ENCODE measurements at places on chromosomes 7 and 10.

DNA sequence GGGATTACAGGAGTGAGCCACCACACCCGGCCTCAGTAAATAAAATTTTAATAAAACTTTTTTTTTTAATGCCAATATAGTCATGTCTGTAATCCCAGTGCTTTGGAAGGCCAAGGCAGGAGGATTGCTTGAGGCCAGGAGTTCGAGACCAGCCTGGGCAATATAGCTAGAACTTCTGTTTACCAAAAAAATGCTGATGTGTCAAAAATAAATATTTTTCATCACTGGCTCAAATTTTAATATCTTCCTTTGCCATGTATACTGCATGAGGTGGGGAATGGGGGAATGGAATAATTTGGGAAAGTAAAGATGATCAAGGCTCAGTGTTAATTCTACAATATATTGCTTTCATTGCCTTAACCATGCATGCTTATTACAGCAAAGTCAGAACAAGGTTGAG lies 10.7 kb upstream of the RHBDD2 start:
- no peaks in the 10 kb centered on the region for H3K36me3 ChIP-seq
- no peak overlapping the region for H3K27ac ChIP-seq
- DNase-seq, result no peak
- H3K27me3 ChIP-seq, result no peaks in the 10 kb centered on the region

GRCh38 chr10:3006607-3007006 lies 60.7 kb upstream of the PFKP start:
- no peaks in the 10 kb centered on the region for H3K36me3 ChIP-seq
- DNase-seq, result no peak
- no peak overlapping the region for H3K4me3 ChIP-seq
- H3K4me1 ChIP-seq, result no peaks in the 10 kb centered on the region
- H3K27me3 ChIP-seq, result no peaks in the 10 kb centered on the region
- no peak overlapping the region for H3K27ac ChIP-seq

- DNase-seq, result no peak
- H3K27me3 ChIP-seq, result no peaks in the 10 kb centered on the region
- no peak overlapping the region for H3K4me3 ChIP-seq
- H3K27ac ChIP-seq, result no peak overlapping the region
Measured at GRCh38 chr7:147298611-147299043, 1182.0 kb downstream of the CNTNAP2 start.

DNA sequence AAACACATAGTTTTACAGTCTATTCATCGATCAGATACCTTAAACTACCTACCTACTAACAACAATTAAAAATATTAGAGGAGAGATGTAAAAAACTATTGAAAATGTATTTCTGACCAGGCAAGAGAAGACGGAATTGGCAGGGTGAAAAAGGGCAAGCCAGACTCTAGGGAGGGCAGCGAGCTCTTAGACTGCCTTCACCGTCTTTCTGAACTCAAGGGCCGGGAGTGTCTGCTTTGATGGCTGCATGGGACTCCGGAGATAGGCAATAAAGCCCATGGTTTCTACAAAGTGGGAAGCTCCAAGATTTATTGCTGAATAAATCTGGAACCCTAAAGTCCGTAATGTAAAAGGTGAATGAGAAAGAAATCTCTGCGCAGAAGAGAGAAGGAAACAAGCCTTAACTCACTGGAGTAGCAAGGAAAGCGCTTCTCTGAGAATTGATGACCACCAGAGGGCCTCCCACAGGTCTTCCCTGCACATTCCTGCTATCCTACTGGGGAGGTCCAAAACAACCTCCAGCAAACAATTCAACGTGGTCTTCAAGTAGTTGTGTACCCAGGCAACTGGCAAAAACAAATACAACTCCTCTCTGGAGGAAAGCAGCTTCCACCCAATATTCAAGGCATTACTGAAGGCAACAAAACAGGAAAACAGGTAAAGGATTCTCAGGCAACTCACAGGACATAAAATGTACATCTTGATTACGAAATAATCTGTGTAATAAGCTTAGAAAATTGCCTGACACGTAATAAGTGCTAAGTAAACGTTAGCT lies 181.3 kb downstream of the SDK1 start:
- no peaks in the 10 kb centered on the region for H3K36me3 ChIP-seq
- H3K27ac ChIP-seq, result no peak overlapping the region
- no peaks in the 10 kb centered on the region for H3K27me3 ChIP-seq
- no peaks in the 10 kb centered on the region for H3K4me1 ChIP-seq

DNA sequence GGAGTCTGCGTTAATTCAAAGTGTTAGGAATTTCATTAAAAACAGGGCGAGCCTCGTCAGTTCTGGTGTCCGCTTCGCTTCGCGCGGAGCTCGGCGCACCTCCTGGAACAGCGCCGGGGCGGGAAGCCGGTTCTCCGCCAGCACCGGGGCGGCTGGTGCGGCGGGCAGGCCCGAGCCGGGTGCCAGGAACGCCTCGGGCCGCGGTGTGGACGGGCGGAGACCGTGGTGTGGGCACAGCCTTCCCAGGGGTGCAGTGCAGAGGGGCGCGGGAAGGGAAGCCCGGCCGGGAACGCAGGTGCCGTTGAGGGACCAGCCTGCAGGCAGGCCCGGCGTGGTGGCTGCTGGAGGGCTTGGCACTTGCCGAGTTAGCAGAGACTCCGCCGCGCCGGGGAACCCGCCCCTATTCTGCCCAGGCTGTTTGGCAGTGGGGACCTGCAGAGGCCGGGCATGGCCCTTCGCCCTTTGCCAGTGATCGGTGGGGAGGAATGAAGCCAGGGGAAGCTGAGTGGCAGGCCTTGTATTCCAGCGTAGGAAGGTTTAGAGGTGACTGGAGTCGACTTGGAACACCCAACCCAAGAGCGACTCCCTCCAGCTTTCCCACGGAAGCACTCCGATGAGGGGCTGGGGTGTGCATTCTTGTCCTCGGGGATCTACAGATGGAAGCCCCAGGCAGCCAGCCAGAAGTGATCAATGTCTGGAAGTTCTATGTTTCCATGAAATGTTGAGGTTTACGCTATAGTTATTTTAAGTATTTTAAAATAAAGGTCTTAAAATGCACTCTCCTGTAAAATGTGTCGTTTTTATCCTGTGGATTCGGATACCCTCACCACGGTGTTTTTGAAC lies 945 bp upstream of the RHEB start:
- peak overlapping the region; percentile 80 for H3K27ac ChIP-seq

DNA sequence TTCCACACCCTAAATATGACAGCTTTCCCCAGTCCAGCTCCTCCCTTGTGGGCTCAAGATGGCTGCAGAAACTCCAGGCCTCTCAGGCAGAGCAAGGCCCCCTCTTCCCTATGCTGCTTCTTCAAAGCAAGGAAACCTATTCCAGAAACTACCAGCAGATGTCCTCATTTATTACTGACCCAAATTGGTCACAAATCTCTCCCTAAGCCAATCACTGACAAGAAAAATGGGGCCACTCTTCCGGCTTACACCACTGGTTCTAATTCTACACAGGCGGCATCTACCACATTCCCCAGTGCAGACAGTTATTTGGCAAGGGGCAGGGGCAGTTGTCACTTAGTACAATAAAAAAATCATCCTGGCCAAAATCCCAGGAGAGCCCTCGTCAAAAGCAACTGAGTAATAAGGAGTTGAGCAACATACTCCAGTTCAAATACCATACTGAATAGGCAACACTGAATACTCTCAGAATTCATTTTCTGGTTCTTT lies 150.4 kb downstream of the SFMBT2 start:
- no peak overlapping the region for H3K27ac ChIP-seq
- DNase-seq, result no peak
- no peak overlapping the region for H3K4me3 ChIP-seq
- no peaks in the 10 kb centered on the region for H3K4me1 ChIP-seq
- no peaks in the 10 kb centered on the region for H3K27me3 ChIP-seq

DNA sequence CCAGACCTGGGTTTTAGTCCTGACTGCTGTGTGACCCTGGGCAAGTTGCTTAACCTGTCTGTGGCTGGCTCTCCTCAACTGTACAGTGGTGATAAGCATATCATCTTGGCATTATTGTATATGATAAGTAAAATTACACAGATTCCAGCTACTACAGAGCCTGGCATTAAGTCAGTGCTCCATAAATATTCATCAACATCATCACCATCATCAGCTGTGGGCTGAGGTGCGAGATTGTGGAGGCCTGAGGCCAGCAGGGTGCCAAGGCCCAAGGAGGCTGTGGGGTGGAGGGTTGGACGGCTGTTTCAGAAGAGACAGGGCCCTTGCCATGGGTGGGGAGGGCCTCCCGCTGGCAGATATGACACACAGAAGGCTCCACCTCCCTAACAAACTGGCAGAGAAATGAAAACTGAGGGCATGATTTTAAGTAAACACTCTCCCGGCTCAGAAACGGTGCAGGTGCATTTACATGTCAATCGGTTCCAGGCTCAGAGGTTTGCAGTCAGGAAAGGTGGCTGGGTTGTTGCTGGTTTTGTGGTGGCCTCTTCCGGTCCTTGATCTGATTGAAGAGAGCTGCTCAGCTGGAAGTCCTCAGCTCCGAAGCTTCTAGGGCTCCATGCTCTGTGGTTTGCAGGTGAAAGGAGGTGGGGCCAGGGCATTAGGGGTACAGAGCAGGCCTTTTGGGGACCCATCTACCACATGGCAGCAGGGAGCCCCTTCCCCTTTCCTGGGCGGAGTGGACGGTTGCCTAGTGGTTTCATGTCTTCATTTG lies 10.2 kb downstream of the CRYGN start:
- no peaks in the 10 kb centered on the region for H3K36me3 ChIP-seq
- H3K4me1 ChIP-seq, result no peaks in the 10 kb centered on the region
- no peak overlapping the region for H3K4me3 ChIP-seq
- DNase-seq, result no peak
- no peaks in the 10 kb centered on the region for H3K27me3 ChIP-seq

GRCh38 chr10:50885097-50885859 lies at the start of gene A1CF:
TSS of gene A1CF (minus strand) at chr10:50885627. CDS start at chr10:50859940, 25,687 bp downstream.
- peaks cover 3% of the 10 kb centered on the region for H3K36me3 ChIP-seq
- H3K4me1 ChIP-seq, result peaks cover 36% of the 10 kb centered on the region
- no peak for DNase-seq
- no peaks in the 10 kb centered on the region for H3K27me3 ChIP-seq
- H3K4me3 ChIP-seq, result peak within 1 kb of the TSS; percentile 90
